Lower lobe of right lung (tissue), 2 donors: ENCODE measurements at places on chromosomes 13 and 19.

- no peak for DNase-seq
Measured at GRCh38 chr13:45468635-45469034, 3.9 kb downstream of the COG3 start.

GRCh38 chr13:99967869-99968520, 3.6 kb downstream of the ZIC5 start:
- DNase-seq = no peak

DNA sequence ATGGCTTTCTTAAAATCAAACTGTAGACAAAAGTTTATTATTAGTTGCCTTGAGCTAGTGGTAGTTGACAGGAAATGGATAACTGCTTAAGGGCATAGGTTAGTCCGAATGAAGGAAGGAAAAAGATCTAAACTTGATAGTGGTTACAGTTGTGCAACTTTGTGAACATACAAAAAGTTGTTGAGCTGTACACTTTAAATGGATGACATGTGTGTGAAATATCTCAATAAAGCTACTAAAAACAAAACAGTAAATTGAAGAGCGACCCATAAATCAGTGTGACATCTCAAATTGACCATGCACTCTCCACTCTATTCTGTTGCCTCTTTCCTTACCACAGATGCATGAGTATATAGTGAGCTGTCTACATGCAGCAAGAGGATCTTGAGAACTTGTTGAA, 1757.8 kb downstream of the PCDH9 start:
- DNase-seq = no peak

DNA sequence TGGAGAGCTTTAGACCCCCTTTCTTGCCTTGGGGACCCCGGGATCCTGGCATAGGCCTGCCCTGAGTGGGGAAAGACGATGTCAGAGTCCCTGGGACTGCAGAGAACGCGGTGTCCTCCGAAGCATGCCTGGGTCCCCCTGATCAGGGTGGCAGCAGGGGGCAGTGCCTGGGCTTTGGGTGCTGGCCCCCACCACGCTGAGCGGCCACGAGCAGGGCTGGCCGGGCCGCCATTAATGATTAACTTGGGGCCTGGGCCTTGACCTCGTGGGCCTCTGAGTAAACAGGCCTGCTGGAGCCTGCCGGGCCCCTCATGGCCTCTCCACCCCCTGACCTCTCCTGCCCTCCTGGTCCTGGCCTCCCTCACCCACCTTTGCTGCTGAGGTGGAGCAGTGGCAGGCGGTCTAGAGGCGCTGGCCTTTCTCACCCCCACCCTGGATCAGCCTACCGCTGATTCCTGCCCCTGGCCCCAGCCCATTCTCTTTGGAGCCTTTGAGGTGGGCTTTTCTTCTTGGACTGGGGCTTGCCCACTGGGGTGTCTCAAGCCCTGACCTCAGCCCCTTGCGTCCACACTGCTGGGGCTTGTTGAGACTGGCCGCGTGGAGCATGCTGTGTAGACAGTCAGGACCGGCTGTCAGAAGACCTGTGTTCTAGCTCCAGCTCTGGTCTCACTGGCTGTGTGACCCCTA, 26.3 kb downstream of the CEBPA start:
- DNase-seq = no peak

DNA sequence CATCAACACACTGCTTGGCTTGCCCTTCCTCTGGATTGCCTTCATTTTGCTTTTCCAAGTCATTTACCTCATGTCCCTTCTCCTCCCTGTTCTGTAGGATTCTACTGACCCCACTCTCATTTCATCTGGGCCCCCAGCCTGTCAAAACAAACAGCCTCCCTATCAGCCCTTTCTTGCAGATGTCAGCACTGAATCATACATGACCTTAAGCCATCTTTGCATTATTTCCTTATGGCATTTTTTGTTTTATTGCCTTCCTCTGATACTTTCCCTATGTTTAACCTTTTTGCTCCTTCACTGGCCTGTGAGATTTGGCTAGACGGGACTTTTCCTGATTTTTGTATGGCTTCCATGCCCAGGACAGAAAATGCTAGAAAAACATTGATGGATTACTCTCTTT, 8.7 kb downstream of the LRCH1 start:
- no peak for DNase-seq

DNA sequence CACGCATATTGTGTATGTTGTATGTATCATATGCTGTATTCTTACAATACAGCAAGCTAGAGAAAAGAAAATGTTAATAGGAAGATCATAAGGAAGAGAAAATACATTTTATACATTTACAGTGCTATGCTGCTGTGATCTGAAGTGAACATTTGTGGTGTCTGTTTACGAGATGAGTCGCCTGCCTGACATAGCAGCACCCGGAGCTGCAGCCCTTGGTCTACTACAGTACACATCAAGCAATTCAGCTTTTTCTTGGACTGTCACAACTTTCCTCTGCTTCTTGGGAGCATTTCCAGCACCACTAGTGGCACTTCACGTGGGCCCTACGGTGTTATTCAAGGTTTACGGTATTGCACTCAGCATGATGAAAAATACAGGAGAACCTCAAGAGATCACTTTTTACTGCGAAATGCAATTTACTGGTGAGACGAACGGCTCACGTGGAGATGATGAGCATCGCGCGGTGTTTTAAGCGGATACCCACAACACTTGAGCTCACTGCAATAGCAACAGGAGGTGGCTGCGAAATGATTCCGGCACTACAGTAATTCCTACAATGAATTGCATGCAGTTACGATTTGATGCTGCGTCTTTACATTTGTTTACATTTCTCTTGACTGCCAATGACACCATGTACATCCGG, 308.4 kb downstream of the FGF9 start:
- no peak for DNase-seq

GRCh38 chr13:91017031-91017668, 330.3 kb upstream of the MIR17HG start:
- DNase-seq = peak; percentile 37

- no peak for DNase-seq
Measured at GRCh38 chr19:46466536-46467196, 4.7 kb downstream of the PNMA8A start.
